ENCODE measurements at places on chromosomes 4 and X.

DNA sequence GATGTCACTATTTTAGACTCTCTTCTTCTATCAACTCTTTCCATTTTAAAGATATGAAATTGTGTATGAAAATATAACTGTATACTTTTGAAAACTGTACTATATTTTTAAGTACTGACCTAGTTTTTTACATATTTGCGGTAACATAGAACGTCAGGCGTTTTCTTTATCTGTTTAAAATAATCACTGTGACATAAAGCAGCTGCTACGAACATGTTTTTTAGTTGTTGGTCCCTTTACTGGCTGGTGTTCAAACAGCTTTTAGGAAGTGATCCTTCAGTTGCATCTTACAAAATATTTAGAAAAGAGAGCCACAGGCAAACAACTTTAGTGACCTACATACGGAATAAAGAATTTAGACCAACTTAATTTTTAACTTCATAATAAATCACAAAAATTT lies 73.1 kb downstream of the METTL14 start:
- DNase-seq, result no peak

DNA sequence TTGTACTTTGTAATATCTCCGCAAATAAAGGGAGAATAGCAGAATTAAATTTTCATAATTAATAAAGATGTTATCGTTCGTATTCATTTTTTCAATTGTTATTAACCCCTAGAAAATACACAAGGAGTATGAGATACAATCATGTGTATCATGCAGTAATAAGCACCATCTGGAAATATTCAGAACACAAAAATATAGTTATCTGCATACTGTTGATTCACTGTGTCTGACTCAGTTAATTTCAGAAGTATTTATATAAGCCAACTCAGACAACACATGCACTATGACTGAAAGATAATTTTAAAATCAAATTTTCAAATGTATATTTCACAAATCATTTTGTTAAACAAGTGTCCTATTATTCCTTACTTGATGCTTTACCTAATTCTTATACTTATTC lies 1954.8 kb downstream of the ARAP2 start:
- DNase-seq, result no peak

- no peak for DNase-seq
Measured at GRCh38 chr4:14952352-14952751, 49.9 kb upstream of the CPEB2 start.

DNA sequence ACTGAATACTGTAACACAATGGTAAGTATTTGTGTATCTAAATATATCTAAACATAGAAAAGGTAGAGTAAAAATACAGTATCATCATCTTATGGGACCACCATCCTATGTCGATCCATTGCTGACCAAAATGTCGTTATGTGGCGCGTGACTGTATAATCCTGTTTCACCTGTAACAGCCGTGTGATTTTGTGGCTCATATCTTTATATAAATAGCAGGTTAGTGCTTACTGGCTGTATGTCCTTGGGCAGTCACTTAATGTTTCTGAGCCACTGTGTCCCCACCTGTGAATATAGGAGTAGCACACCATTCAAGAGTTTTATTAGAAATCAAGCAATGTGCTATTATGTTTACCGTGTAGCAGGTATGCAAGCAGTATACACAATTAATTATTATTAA lies 226.2 kb upstream of the FAT1 start:
- no peak for DNase-seq

- DNase-seq, result no peak
Measured at GRCh38 chr4:150072906-150073714, 5.1 kb upstream of the DCLK2 start.

DNA sequence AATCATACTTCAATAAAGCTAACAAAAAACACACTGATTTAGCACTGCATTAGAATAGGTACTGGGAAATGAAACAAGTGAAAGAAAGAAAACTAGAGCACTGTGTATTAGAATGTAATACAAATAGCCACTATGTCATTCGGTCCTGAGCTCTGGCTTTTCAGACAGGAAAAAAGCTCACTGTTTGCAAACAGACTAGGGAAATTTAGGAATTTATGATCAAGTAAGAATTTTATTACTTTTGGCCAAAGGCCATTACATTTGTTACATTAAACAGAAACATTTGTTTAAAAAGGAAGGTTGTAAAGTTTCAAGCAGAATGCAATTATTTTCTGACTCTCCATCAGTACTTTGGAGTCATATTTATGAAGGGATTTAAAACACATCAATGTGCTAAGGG lies 68.7 kb downstream of the KLHL8 start:
- DNase-seq, result no peak

- DNase-seq, result no peak
Measured at GRCh38 chr4:103778221-103778620, 58.4 kb upstream of the TACR3 start.

- DNase-seq, result no peak
Measured at GRCh38 chr4:119299741-119300100, 22.2 kb downstream of the FABP2 start.

- no peak for DNase-seq
Measured at GRCh38 chrX:135432881-135433521, 11.3 kb downstream of the SMIM10L2A start.

DNA sequence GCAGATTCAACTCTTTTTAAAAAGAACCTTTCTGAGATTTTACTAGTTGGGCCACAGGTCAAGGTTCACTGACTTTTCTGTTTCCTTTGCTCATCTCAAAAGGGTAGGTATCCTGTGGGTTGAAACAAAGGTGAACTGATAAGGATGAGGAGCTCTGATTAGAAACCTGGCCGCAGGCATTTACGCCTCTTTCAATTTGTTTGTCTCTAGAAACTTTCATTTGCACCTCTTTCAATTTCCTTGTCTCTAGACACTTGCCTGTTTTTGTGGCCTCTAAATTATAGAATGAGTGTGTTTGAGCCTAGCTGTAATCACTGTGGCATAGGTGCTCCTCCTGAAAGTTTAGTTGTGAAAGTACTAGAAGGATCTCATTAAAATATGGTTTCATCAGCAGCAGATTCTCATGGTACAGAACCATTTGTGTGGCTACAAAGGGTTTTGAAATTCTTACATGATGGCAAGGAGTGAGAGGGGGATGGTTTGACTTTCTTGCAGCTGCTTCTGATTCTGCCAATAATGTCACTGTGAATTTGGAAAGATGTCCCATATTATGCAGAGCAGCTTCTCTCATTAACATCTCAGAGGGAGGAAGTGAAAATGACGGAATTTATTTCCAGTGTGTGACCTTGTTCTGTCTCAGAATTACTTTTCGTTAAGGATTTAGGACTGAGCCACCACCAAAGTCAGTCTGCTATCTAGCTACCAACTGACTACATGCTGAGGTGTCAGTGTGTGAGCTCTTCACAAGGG lies 142.2 kb downstream of the SH2D1A start:
- no peak for DNase-seq

Measured in small intestine (tissue), 16 donors.